ENCODE measurements at places on chromosomes 5 and 9. TPM values are rescaled to one million over a fixed set of nuclear protein-coding genes. Genes with fewer than 3 reads are reported as not detected.
A peak's percentile ranks its signal among the peaks of the same experiment; 100 is the strongest.

DNA sequence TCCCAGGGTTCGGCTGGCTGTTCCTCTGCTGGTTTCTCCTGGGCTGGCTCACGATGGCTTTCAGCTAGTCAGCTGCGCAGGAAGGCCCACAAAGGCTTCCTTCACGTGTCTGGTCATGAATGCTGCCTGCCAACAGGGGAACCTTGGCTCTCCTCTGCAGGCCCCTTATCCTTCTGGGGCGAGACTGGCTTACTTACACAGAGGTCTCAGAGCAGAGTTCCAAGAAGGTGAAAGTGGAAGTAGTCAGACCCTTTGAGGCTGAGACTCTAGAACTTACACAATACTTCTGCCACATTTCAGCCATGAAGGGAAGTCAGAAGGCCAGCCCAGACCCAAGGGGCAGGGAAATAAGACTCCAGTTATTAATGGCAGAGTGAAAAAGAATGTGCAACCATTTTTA, 99.5 kb downstream of the LHFPL2 start:
- DNase-seq = no peak

- no peak for DNase-seq
Measured at GRCh38 chr5:153373130-153373498, 117.4 kb upstream of the GRIA1 start.

SLIT3 gene
- 18.8 TPM for total RNA-seq

DNA sequence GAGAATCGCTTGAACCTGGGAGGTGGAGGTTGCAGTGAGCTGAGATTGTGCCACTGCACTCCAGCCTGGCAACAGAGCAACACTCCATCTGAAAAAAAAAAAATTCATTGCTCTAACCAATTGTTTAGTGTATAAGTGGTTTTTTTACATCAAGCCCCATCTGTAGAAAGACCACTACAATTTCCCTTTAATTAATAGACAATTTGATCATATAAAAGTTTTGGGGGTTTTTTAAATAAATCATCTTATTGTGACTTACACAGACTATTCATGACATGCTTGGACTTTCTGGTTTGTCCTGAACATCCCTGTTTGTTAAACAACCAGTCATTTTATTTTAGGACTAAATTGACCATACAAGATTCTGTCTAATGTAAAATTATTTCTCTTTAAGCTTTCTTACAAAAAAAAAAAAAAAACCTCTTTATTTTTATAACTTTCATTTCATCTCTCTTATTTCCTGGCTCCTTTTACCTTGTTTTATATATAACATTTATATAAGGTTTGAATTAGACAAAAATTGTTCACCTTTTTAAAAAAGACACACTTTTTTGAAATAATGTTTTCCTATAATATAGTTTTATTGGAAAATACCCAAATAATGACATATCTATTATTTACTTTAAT, 9.8 kb upstream of the FANCC start:
- DNase-seq = no peak

DNA sequence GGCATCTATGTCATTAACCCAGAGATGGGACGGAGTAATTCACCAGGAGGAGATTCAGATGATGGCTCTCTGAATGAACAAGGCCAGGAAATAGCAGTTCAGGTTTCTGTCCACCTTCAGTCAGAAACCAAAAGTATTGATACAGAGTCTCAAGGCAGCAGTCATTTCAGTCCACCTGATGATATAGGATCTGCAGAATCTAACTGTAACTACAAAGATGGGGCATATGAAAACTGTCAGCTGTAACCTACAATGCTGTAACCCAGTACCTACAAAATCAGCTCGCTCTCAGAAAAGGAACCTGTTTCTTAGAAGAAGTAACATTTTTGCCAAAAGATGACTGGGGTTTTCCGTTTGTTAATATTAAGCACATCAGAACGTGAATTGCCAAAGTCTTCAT, 14.7 kb downstream of the MFAP3 start:
- no peak for DNase-seq

DNA sequence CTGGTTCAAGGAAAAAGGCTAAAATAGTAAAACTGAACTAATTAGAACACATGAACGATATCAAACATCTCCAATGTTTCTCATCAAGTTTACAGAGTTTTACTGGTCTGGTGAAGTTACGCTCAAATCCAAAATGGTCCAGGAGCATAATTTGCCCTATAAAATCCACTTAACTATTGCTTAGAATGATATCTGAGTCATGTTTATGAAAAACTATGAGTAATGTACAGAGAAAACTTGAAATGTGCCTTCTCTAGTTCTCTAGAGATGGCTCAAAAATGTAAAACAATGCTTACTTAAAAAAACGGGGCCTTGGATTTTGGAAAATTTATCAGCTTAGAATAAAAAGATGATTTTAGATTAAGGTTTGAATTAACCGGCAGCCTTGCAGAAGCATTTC, 108.1 kb downstream of the FBXW11 start:
- DNase-seq = no peak

DNA sequence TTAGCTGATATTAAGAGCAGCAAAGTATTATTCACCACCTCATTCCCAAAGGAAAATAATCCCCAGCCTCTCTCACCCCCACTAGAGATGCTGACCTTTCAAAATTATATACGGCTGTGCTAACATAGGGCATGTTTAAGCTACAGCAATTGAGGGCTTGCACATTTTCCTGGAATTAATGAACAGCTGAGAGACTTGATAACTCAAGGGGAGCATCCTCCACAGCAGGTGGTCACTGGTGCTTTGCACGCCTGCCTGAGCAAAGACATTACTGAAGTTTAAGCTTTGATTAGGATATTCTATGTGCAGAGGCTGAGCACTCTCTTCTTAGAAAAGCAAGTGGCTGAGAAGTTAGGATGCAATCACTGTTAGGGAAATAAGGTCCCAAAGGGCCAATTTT, 230.9 kb downstream of the FAM114A2 start:
- no peak for DNase-seq

GRCh38 chr9:127545196-127546124, 66.6 kb upstream of the STXBP1 start:
- DNase-seq = peak; percentile 64

DNA sequence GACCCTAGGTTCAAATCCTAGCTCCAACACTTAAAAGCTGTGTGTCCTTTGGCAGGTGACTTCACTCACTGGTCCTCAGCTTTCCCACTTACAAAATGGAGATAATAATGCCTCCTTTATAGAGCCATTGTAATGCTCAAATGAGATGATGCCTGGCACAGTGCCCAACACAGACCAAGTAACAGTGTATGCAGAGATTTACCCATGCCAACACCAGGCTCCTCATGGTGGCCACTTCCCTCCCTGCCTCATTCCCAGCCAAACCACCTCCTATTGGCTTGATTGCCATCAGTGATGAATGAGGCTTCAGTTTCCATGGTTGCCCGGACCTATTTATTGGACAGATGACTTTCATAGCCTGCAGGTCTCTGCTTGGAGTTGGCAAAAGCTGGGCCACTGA, 469.4 kb downstream of the CDK5RAP2 start:
- no peak for DNase-seq

GRCh38 chr9:90841213-90841612, 39.6 kb downstream of the SYK start:
- DNase-seq = no peak

DNA sequence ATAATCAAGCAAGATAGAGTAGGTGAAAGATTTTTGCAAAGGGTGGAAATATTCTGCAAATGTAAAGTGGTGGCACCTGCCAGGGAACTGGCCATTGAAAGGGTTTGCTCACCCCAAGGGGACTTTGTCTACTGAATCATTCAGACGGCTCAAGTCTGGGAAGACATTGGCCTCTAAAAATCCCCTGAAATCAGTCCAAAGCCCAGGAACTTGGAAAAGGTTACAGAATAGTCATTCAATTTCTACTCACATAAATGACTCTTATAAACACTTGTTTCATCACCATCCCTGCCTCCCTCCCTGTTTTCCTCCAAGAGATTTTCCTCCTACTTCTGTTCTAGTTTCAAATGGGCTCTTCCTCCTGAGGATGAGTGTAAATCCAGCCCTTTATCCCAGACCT, 28.5 kb downstream of the ZNF366 start:
- DNase-seq = no peak

NAA35 gene
- 37.3 TPM for total RNA-seq

SLC6A7 gene
- total RNA-seq = not detected

GRCh38 chr9:71681104-71681707, 87.1 kb downstream of the CEMIP2 start:
- no peak for DNase-seq

DNA sequence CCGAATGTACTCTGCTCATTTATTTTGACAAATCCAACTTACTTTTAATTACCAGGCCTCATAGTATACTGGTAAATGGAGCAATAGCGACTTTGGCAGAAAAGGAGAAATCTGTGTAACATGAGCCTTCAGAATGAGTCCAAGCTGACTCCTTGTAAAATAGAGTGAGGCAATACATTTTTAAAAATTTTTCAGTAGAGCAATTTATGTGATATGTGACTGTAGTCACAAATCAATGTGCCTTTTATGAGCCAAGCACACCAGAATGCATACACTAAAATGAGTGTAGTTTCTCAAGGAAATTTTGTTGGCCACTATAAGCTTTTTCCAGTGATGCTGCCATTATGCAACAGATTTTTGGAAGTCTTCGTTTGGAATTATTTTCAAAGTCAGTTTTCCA, 73.8 kb downstream of the SNCAIP start:
- no peak for DNase-seq

DNA sequence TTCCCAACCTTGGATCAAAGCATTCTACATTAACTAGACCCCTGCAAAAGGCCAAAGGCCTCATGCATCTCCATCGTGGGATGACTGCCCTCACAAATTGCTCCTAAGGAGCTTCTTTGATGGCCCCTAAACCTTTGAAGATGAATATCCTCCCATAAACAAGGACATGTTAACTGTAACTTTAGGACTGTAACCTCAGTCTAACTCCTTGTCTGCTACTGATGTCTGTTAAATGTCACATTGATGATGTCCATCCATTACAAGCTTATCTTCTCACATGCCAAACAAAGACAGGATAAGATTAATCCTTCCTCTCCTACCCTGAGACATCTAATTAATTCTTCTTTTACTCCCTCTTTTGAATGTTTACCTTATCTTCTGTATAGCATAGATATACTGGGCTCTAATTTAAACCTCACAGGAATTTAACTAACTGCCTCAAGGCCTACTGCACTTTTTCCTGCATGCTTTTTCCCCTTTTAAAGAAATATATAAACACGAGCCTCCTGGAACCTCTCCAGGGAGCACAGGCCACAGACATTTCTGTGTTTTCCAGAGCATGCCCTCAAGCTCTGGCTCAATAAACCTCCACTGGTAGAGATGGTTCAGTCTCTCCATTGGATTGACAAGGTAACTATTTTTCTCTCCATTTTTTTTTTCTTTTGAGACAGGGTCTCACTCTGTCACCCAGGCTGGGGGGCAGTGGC, 90.6 kb upstream of the SLC25A48 start:
- no peak for DNase-seq

DNA sequence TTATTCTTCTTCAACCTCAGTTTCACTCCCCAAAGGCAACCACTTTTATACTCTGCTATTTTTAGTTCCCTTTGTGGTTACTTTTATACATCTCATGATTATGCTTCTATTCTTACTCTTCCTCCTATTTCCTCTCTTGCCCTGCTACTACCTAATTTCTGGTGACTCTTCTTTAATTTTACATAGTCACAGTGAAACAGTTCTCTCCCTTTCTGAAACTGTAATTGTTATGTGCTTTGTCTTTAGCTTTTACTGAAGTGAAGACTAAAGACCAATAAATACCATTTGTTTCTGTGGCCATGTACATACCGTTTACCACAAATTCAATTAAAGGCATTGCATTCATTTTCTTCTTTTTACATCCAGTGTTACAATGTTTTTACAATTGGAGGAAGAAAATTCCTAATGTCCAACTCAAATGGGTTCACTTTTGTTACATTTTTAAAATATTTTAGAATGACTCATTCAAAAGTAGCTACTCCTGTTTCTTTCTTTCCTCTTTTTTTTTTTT, 410.6 kb downstream of the PSAT1 start:
- no peak for DNase-seq

DNA sequence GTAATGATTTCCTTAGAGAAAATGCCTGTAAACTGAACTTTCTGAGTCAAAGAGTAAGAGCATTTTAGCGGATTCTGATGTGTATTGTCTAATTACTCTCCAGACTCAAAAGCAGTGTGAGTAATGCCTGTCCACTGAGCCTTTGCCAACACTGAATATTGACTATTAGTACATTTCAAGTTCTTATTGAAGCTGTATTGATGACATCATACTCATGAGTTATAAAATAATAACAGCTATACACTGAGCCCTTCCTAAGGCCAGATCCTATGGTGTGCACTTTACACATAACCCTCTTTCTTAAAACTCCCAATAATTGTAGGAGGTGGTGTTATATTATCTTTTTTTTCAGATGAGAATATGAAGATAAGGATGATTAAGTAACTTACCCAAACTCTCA, 152.8 kb upstream of the TRPC7 start:
- no peak for DNase-seq

DNA sequence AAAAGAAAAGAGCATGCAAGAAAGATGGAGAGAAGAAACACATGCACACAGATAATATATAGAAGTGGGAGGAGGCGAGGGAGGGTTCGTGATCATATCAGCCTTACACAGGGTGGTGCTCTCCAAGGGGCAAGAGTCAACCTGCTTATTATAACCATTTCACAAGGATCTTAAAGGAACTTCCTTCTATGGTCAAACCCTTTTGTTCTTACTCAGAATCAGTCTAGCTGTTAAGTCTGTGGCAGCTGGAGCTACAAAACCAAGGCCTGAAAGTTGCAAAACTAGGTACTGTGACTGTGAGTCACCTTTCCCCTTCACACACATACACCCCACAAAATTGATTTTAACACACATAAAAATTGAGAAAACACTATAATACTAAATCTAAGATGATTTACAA, 18.5 kb upstream of the ERMP1 start:
- DNase-seq = no peak

- peak; percentile 27 for DNase-seq
Measured at GRCh38 chr9:133375116-133375723, 640 bp downstream of the SURF4 start.

DNA sequence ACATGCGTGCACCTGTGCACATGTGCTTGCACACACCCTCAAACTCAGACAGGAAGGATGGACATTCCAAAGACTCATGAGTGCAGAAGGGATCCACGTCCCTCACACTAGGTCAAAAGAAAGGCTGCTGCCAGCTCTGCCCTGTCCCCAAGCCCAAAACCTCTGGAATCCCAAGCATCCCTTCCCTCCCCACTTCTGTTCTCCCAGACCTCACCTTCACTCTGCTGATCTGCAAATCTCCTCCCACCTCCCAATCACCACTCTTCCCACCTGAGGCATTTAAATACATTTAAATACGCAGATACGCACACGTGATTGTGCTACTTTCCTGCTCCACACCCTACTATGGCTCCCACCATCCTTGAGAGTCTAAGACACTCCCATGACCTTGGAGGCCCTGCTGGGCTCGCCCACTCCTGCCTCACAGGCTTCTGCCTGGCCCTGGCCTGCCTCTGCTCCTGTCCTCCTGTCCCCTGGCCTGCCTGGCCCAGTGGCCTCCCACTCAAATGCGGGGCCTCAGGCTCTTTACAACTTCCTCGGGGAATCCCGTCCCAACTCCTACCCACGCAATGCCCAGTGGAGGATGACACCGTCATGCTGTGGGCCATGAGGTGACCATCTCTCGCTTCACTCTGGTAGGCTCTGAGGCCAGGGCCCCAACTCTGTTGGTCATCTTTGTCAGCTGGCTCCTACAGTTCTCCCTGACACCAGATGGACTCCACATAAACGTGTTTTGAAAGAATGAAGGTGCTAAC, 478.4 kb upstream of the DAP start:
- no peak for DNase-seq

KLF4 gene
- 9.2 TPM for total RNA-seq

- DNase-seq = no peak
Measured at GRCh38 chr5:154242442-154242841, 51.9 kb downstream of the GALNT10 start.

CDC25C gene
- total RNA-seq = 11.5 TPM

AHRR gene
- 0.69 TPM for total RNA-seq

GRCh38 chr5:132655821-132656773, 1.9 kb upstream of the IL13 start:
- no peak for DNase-seq
